ENCODE measurements at places on chromosomes 2 and 18.

DNA sequence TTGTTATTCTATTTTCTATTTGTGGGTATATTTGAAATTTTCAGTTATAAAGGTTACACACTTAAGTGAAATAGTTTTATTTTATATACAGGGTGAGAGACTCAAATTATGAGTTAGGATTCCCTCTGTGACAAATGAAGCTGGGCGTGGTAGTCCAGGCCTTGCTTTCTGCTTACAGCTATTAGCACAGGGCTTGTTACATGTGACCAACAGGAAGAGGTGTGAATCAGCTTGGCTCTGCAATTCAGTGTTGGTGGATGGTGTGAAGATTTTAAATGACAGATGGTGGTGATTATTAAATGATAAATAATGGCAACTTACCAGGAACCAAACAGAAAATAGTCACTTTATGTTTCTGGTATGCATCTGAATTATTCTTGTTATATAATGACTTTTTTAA is 64.4 kb upstream of the NOSTRIN start:
- DNase-seq, result no peak

GRCh38 chr2:167386694-167387093 is 498.4 kb downstream of the XIRP2 start:
- DNase-seq, result no peak

DNA sequence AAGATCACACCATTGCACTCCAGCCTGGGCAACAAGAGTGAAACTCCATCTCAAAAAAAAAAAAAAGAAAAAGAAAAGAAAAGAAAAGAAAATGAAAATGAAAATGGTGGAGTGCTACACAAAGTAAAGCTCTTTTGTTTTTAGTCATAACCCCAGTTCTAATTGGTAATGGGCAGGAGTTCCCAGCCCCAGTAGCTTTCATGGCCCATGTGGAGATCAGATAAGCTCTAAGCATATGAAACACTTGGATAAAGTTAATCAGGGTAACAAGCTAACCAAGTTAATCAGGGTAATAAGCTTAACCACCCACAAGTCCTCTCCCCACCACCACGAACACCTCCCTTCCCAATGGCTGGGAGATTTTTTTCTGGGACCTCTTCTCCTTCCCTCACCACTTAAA is 240.8 kb downstream of the BCL11A start:
- DNase-seq, result no peak

DNA sequence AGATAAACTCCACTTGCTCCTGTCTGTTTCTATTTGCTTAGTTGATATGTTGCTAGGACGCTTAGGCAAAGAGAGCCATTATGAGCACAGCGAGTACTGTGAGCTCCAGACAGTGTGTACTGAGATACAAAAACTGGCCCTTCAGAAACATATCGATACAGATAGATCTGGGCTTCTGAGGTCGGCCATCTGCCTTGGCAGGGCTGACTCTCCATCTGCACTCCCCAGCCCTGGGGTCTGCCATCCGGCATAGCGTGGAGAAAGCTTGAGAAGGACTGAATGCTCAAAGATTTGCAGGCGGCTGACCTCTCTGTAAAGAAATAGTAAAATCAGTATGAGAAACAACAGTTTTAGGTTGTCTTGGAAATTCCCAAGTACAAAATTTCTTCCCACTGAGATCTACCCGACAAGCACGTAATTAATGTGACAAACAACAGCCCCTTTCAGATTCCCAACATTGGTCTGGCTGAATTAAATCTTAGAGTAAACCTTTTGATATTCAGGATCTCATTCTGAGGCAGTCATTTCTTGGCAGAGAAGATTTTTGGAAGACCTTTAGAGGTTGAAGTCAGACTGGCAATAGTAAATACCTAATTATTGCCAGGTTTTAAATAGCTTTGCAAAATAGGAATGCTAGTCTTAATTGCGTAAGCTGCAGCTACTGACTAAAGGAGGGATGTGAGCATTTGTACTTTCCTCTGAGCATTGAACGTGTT is 127.4 kb downstream of the CHST9 start:
- no peak for DNase-seq

GRCh38 chr2:16578081-16578480 is 87.6 kb downstream of the CYRIA start:
- no peak for DNase-seq

- DNase-seq, result no peak
Measured at GRCh38 chr2:47025969-47026610, 110.5 kb upstream of the MCFD2 start.

GRCh38 chr2:110157153-110157793 is 41.7 kb upstream of the MALL start:
- DNase-seq, result no peak

DNA sequence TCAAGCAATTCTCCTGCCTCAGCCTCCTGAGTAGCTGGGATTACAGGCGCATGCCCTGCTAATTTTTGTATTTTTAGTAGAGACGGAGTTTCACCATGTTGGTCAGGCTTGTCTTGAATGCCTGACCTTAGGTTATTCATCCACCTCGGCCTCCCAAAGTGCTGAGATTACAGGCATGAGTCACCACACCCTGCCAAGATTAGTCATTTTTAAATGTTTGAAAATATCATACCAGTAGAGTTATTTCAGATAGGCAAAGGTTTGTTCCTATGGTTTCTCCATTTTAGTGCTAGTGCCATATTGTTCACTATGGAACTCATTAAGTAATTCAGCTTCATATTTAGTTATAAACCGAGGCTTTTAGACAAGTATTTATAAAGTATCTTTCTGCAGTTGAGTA is 52.3 kb downstream of the HIBCH start:
- no peak for DNase-seq

DNA sequence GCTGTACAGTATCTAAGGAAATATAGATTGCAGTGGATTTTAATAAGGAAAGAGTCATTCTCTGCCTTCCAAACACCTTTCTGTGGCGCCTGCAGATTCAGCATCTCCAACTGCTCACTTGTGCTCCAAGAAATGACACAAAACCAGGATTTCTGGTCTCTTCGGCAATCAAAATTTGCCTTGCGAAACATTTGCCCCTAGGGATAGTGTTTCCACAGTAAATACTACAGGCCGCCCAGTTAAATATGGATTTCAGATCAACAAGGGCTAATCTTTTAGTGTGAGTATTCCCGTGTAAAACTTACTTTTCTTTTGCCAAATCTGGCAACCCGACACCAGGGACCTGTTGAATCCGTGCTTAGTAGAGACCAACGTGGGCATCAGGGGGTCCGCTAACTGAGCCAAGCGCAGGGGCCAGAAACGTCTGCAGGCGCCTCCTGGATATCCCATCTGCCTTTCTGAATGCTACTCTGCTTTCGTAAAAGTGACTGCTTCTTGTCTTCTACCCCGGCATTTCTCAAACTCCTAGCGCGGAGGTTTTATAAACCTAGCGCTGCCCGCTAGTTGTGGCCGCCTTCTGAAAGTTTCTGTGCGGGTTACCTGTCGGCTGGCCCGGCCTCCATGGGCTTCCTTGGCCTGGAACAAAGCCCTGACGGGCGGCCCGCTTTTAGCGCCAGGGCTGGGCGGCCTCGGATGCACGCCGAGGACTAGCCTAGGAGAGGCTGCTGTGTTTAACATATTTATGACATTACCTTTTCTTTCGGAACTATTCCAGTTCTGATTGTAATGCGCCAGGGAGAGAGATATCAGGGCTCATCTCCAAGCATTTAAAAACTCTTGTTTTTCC is 2.5 kb downstream of the CYP1B1 start:
- no peak for DNase-seq

DNA sequence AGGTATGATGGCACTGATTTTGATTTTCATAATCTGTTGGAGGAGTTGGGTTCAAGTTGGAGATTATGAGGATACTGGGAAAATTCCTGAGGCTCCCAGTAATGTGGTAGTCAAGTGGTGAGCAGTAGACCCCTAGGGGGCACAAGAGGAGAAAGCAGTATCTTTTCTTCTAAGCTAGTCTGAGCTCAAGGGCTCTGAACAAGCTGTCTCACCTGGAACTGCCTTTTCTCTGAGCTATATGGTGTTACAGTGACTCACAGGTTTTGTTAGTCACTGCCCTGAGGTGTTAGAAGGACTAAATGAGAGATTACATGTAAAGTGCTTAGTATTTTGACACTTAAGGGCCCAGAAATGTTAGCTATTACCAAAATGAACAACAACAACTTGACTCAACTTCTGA is 42.2 kb downstream of the CD302 start:
- DNase-seq, result no peak

DNA sequence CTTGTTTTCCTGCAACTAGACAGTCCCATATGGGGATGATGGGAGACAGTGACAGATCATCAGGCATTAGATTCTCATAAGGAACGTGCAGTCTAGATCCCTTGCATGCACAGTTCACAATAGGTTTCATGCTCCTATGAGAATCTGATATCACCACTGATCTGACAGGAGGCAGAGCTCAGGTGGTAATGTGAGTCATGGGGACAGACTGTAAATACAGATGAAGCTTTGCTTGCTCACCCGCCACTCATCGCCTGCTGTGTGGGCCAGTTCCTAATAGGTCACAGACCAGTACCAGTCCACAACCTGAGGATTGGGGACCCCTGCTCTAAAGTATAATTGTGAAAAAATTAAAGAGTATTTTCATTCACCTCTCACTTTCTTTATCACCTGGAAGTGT is 23.6 kb upstream of the RAB1A start:
- no peak for DNase-seq

DNA sequence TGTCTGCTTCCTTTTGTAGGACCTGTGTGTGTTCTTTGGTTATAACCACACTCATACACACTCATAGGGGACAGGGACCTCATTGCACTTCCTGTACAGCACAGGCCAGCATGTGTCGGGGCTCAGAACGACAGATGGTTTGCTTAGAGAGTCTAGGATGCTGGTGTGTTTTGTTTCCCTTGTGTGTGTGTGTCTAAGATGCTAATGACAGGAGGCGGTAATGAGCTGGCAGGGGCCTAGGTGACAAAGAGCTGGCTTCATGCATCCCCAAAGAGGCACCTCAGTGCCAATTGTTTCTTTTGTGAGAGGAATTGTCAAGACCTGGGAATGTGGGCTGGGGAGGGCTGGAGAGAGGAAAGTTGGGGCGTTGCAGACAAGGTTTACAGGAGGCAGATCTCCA is 66.6 kb downstream of the CELF4 start:
- DNase-seq, result no peak

DNA sequence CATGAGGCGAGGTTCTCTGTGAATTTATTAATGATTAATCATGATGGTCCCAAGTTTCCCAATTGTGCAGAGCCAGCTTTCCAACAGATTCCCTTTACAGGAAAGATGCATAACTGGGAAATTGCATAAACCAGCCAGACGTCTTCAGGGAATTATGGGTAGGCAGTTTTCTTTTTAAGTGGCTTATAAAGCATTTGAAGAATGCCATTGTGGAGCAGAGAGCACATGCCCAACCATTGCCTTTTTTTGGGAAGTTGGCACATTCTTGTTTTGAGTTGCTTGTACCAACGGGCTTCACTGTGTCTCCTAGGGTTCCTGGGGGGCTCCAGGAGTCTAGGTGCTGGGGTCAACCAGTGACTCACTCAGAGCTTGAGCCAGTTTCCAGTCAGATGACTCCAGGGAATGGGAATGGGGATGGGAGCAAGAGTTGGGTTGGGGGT is 231.7 kb upstream of the FOSL2 start:
- no peak for DNase-seq

- DNase-seq, result no peak
Measured at GRCh38 chr2:97761192-97761591, 47.8 kb downstream of the ZAP70 start.

DNA sequence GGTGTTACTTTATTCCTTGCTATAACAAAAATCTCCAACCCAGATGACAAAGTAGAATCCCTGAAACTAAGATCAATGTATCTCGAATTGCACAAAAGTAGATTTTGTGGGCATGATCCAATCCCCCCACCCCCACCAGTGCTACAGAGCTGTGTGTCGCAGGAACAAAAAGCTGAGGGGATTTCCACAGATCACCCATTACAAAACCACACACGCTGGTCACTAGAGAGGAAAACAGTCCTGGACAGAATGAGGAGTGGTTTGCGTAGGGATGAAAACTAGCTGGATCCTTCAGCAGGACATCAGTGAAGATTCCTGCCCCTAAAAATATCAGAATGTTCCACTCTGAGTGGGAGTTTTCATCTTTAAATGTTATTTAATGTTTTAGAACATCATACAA is 165.3 kb upstream of the STK17B start:
- no peak for DNase-seq

- no peak for DNase-seq
Measured at GRCh38 chr18:78492064-78492812, 487.4 kb upstream of the SALL3 start.

GRCh38 chr2:190080527-190081049 is 18.1 kb upstream of the MSTN start:
- DNase-seq, result no peak

- DNase-seq, result no peak
Measured at GRCh38 chr2:46248171-46248570, 49.0 kb upstream of the EPAS1 start.

DNA sequence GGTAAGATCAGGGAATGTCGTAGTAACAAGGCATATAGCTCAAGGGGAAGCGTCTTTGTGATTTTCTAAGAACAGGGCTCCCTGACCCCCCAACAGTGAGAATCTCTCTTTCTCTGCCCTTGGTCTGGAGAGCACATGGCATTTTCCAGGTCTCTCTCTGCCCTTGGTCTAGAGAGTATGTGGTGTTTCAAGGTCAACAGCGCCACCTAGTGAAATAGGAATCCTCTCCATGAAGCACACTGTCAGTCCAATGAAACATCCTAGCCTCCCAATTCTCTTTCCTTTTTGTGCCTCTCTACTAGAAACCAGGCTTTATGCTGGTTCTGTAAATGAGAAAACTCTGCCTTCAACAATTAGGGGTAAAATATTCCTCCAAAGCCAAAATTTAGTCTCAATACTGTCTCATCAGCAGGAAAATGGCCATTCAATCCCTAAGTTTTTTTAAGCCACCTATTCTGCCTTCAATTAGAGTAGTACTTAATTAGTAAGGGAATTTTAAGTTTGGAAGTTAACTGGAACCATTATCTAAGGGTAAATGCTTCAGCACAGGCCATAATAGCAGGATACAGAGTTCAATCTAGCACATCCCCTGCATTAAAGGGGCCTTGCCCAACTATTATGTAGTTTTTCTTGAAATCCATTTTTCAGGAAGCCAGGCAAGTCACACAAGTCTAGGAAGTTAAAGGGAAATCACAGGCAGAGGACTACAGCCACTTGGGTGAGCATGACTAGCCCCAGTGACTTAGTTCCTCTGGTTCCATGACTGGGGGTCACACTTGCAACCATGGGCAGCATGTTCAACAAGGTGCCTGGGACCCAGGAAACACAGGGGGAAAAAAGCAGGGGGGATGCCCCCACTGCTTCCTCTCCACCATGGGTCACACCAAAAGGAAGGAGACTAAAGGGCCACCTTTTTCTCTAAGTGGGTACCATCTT is 12.4 kb downstream of the DYM start:
- no peak for DNase-seq

DNA sequence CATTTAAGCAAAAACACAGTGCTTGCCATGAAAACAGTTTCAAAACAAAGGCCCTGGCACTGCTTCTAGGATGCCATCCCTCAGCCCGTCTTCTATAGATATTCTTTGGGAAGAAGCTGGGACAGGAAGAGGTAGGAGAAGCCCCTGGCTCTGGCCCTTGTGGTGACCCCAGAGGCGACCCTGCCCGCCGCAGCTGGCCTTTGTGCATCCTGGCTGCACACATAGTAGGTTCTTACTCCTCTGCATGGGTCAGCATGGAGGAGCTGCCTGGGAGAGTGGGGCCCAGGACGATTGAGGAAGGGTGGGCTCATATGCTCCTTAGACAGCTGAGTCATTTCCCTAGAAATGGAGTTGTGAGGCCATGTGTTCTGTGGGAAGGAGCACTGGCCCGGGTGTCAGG is 44.4 kb upstream of the OTOF start:
- DNase-seq, result no peak
